ENCODE measurements at places on chromosomes 3 and 15. TPM values are rescaled to one million over a fixed set of nuclear protein-coding genes. Genes with fewer than 3 reads are reported as not detected.

The ARRDC4 gene
- 0.18 TPM for total RNA-seq

The HTR3E gene
- not detected for total RNA-seq

The TAGLN3 gene
- not detected for total RNA-seq

The EPB42 gene
- total RNA-seq, result not detected

The TP53BP1 gene
- total RNA-seq, result 21.4 TPM

The SPATA12 gene
- 0.41 TPM for total RNA-seq

The HERC2 gene
- total RNA-seq, result 51.0 TPM

The EPHB1 gene
- 0.06 TPM for total RNA-seq

The VEPH1 gene
- 0.27 TPM for total RNA-seq

The FRMD4B gene
- 0.78 TPM for total RNA-seq

The C2CD4A gene
- not detected for total RNA-seq

The CCR9 gene
- total RNA-seq, result not detected

The TLR9 gene
- total RNA-seq, result not detected

The ACKR2 gene
- not detected for total RNA-seq

The VPS33B gene
- 26.6 TPM for total RNA-seq

The KNG1 gene
- total RNA-seq, result not detected

The SAMMSON gene
- not detected for total RNA-seq

The KBTBD13 gene
- total RNA-seq, result not detected
